ENCODE measurements at places on chromosomes 2 and 18.

GRCh38 chr2:109280804-109281203 lies 151.8 kb downstream of the SH3RF3 start:
- no peak for DNase-seq

GRCh38 chr2:205734436-205735037 lies 52.2 kb downstream of the NRP2 start:
- DNase-seq: no peak

DNA sequence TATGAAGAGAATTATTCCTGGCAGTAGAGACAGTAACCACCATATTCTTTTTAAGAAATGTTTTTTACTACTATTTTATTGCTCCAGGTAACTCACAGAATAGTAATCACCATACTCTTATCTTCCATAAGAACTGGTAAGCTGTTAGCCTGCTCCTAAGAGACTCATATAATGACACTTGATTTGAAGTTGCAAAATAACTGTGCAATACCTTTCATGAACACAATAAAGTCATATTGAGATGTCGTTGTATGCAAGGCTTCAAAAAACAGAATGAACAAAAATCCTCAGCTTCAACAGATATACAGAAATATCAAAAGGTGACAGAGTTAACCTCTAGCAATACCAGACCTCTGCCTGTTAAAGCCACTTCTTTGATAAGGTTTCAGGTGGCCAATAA lies 360.1 kb downstream of the NBAS start:
- DNase-seq: no peak

- DNase-seq: no peak
Measured at GRCh38 chr18:58547864-58548263, 81.0 kb downstream of the ALPK2 start.

Measured in NCI-H2107 (cell line).